ENCODE measurements at places on chromosomes 5 and 9. TPM values are rescaled to one million over a fixed set of nuclear protein-coding genes. Genes with fewer than 3 reads are reported as not detected.
A peak's percentile ranks its signal among the peaks of the same experiment; 100 is the strongest.

DNA sequence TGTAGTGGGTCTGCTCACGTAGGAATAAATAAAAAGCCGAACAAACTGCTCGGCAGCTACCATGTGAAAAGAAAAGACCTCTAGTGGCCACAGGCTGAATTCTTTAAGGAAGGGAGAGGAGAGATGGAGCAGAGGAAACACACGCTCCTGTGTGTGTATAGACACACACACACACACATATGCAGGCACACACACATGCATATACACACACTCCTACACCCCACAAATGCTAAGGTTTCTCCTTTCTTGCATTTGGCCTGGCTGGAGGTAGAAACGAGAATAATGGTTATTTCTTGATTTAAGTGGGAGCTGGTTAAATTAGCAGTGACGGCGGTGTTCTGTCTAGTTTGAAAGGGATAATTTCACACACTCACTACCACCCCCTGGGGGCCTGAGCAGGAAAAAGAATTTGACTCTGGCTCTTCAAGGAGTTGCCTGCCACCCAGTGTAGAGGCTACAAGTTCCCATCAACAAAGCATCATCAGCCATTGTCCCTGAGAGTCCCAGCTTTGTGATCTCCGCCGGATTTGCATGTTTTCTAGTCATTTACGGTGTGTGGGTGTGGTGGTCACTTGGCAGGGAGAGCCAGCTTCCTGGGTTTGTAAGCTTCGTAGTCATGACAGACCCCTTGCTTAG is at the start of gene INSYN2B:
Gene INSYN2B (minus strand): TSS at position 78 of the 636 bp plus-strand sequence. CDS start 96,597 bp downstream, outside the sequence.
- peak; percentile 96 for DNase-seq

DNA sequence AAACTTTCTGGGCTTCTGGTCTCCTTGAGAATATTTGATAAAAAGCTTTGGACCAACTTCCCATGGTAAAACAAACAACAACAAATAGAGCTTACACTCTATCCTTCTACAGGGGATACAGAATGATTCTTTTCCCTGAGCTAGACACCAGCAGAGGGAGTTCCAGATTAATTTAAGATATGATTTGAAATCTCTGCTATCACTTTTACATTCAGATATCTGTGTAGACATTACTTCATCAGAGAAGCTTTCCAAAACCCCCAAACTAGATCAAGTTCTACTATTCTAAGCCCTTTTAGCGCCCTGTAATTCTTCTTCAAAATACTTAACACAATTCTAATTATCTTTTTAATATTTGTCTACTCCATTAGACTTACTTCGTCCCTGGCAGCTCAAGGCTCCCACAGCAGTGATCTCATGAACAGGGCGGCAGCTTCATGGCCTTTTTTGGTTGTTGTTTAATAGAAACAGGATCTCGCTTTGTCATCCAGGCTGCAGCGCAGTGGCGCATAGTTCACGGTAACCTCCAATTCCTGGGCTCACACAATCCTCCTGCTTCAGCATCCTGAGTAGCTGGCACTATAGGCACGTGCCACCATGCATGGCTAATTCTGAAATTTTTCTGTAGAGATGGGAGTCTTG is 955 bp upstream of the GALNT12 start:
- DNase-seq, result no peak

DNA sequence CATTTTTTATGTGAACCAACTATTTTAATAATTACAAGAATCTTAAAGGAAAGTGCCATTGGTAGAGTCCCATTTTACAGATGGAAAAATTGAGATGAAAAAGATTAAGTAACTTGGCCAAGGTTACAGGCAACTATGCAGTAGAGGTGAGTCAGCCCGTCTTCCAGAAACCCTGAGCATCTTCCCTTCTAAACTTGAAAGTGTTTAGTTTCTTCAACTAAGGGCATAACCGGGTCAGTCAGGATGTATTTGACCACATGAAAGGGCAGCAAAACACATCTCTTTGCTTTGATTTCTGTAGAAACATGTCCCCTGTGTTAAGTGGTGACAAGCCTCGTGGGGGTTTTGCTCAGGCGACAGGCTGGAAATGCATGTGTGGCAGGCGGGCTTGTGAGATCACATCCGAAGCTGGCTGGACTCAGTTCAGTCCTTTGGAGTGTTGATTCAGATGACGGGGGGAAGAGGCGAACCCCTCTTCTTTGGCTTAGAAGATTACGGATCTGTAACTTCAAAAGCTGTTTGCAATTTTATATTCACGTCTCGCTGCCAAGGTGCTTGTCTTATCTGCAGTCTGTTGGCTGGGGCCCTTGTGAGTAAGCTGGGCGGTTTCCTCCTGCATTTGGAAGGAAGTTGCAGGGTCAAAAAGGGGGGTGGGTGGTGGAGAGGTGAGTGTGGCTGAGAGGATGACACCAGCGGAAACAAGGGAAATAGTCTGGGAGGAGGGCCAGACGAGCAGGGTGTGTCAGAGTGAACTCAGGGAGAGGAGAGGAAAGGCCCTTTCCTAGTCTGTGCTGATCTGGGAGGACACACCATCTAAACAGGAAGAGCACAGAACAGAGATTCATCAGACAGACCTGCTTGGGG is 78.9 kb upstream of the RPS23 start:
- peak; percentile 65 for DNase-seq

Gene UBAP2
- 60.9 TPM for total RNA-seq

GRCh38 chr5:154937186-154937717 is 759 bp downstream of the GEMIN5 start:
- DNase-seq, result peak; percentile 44

GRCh38 chr5:23305055-23305454 is 202.4 kb upstream of the PRDM9 start:
- DNase-seq, result no peak

GRCh38 chr9:127229691-127230417 is 34.7 kb upstream of the GARNL3 start:
- DNase-seq, result no peak

DNA sequence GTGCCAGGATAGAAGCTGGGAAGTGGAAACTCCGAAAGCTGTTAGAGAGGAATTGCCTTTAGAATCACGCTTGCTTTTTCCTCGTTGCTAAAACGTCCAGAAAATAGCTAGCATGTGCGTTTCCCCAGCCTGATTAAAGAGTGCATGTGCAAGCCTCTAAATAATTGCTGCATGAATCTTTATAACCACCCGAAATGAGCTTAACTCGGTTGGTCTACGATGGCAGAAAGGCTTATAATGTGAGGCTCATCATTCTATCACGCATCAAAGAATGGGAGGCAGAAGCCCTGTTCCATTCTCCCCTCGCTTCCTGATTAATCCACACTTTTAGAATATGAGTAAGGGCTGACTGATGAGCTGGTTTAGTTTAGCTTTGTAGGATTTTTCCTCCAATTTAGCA is 394.6 kb upstream of the WWC1 start:
- no peak for DNase-seq

DNA sequence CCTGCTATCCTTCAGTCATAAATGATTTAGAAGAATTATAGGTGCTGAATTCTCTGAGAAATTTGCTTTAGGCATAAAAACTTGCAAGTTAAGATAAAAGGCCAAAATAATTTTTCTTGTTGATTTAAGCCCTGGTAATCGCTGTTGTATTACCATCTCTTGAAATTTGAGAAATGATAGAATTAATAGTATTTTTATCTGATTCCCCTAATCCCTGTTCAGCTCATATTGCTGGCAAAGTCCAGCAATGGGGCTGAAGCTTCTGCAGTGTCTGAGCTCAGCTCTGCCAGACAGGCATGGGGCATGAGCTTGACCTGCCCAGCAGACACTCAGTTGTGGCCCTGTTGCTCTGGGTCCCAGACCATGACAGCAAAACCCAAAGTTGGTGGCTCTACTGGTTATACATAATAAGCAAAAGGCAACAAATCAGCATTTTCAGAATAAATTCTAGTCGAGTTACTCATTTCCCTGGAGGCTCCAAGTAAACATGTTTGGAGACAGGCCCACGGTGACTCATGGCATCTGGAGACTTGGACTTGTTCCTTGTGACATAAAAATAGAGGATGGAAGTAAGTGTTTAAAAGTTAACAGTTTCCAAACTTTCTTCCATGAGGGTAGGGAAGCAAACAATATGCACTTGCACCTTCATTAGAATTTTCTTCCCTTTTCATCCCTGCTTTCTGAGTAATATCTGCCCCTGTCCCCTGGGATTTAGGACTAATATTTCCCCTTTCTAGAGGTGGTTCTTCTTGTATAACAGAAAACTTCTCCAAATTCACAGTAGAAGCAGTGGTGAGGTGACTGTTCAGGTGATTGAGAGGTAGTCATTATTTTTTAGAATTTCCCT is 60.2 kb upstream of the SLC2A8 start:
- no peak for DNase-seq

Gene SPATA31E1
- total RNA-seq, result not detected

GRCh38 chr5:72295539-72295938 is 24.5 kb downstream of the MRPS27 start:
- no peak for DNase-seq

DNA sequence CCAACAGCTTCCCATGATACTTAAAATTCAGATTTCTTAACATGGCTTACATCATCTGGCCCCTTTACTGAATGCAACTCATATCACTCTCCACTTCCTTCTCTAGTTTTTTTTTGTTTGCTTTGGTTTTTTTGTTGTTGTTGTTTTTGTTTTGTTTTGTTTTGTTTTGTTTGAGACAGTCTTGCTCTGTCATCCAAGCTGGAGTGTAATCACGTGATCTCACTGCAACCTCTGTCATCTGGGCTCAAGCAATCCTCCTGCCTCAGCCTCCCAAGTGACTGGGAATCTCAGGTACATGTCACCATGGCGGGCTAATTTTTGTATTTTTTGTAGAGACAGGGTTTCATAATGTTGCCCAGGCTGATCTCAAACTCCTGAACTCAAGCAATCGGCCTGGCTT is 41.4 kb downstream of the CPLANE1 start:
- no peak for DNase-seq

DNA sequence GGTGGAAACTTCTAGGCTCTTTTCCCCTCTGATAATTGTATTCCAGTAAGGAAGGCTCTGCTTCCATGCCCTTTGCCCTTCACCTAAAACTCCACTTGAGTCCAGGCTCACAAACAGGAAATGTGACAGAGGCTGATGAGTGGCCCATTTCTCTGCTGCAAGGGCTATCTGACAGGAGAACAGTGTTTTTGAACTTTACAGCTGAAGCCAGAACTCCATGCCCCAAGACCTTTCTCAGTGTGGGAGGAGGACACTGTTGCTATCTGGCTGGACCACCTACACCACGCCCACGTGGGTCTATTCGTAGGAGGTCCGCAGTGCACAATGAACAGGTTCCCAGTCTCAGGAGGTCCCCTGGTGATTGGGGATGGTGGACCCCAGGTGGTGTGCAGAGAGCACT is 13.6 kb downstream of the GGTA1 start:
- DNase-seq, result no peak

GRCh38 chr5:53041071-53041692 is 52.0 kb downstream of the ITGA2 start:
- DNase-seq, result no peak

Gene RNF130
- total RNA-seq, result 68.7 TPM

GRCh38 chr9:105206496-105206820 is 38.0 kb upstream of the SLC44A1 start:
- no peak for DNase-seq

Gene MLANA
- not detected for total RNA-seq

Gene SPINK13
- total RNA-seq, result not detected

DNA sequence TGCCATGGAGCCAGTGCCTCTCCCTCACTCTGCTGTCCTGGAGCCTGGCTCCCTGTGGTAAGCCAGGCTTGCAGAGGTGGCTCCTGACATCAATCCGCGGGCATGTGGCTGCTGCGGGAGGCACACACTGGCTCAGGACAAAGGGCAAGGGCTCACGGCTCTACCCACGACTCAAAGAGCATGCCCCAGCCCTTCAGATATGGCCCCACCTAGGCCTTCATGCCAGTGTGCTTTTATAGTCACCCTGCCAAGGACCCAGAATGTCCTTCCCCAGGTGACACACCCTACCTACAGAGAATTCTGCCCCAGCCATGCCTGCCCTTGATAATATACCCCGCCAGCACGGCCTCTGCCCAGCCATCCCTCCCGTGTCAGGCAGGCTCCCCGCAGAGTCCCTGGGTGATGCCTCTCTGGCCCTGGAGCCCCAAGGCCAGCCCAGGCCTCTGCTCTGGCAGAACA is 1.6 kb downstream of the MGAT4B start:
- DNase-seq, result no peak

GRCh38 chr9:113219186-113219936 is 1.7 kb downstream of the FKBP15 start:
- DNase-seq, result no peak

Gene KIF24
- 7.7 TPM for total RNA-seq

- no peak for DNase-seq
Measured at GRCh38 chr5:55969956-55970355, 24.8 kb downstream of the IL6ST start.

Gene SOHLH1
- total RNA-seq, result not detected

DNA sequence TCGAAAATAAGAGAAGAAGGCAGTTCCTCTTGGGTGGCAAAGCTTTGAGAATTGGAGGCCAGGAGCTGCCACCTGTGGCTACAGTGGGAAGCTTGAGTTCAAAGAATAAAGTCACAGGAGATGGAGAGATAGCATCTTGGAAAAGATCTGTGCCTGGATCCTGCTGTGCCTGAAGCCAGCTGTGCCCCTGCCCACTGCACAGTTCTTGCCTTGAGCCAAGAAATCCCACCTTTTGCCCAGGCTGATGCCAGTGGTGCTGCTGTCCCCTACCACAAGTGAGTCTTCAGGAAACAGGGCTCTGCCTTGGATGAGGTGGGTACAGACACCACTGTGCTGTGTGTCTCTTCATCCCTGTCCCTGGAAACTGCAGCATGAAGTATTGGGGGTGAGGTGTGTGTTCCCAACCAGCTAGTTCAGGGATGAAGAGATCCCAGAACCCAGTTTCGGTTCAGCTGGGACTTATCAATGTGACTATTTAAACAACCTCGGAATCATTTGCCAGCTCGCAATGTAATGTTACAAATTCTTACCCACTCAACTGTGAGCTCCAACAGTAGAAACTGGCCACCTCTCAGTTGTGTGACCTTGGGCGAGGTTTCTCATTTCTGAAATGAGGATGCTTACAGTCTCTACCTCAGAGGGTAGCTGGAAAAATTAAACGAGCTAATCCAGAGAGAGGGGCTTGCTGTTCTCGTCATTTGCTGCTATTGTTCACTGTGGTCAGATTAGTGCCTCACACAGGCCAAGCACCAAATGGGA is 5.9 kb downstream of the IER5L start:
- DNase-seq, result no peak

Gene ADAMTS2
- total RNA-seq, result 2.6 TPM

GRCh38 chr5:131754363-131754762 is 42.5 kb downstream of the FNIP1 start:
- DNase-seq, result no peak
